Heart right ventricle (tissue), 16 donors: ENCODE measurements at places on chromosomes 13 and 19. TPM values are rescaled to one million over a fixed set of nuclear protein-coding genes. Genes with fewer than 3 reads are reported as not detected.

- peak overlapping the region; percentile 40 for H3K27ac ChIP-seq
- peaks cover 10% of the 10 kb centered on the region for H3K4me1 ChIP-seq
- no peak overlapping the region for H3K4me3 ChIP-seq
- H3K27me3 ChIP-seq: no peaks in the 10 kb centered on the region
- peaks cover 4% of the 10 kb centered on the region for H3K36me3 ChIP-seq
These were observed 53.2 kb upstream of the EEF1AKMT1 start for GRCh38 chr13:20826843-20827560.

- no peak overlapping the region for H3K4me3 ChIP-seq
- no peak for DNase-seq
- H3K27me3 ChIP-seq: no peaks in the 10 kb centered on the region
- no peak overlapping the region for H3K27ac ChIP-seq
- no peaks in the 10 kb centered on the region for H3K36me3 ChIP-seq
These were observed 4.7 kb upstream of the KBTBD7 start for GRCh38 chr13:41199079-41199478.

The VAV1 gene
- 1.4 TPM for total RNA-seq

The PHF11 gene
- total RNA-seq: 43.4 TPM
